K562 (cell line): ENCODE measurements at places on chromosomes 3 and 15. TPM values are rescaled to one million over a fixed set of nuclear protein-coding genes. Genes with fewer than 3 reads are reported as not detected.

GRCh38 chr3:40185029-40185695, 124.3 kb upstream of the EIF1B start:
- peaks cover 49% of the 10 kb centered on the region for H3K27me3 ChIP-seq
- H3K27ac ChIP-seq, result no peak overlapping the region
- no peak overlapping the region for H3K4me3 ChIP-seq
- no peak for DNase-seq
- peaks cover 5% of the 10 kb centered on the region; the same call in 1 of the 2 replicates for H3K4me1 ChIP-seq

DNA sequence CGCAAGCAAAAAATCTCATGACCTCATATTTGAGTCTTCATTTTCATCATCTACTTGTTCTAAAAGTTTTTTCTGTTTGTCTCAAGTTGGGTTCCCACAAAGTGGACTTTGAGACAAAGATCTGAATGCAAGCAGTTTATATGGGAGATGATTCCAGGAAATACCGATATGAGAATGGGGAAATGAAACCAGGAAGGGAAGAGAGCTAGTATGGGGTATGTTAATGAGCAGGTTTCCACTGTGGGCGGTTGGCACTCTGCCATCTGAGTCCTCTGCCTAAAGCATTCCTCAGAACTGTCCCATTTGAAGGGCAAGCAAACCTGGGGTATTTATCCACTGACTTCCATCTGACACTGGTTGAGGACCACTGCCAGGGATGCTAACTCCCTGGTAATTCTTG, 8.8 kb downstream of the ADPRH start:
- H3K4me1 ChIP-seq, result no peaks in the 10 kb centered on the region
- no peak overlapping the region for H3K4me3 ChIP-seq
- no peaks in the 10 kb centered on the region for H3K27me3 ChIP-seq
- DNase-seq, result no peak

Gene AADACL2
- not detected in 2 replicates for total RNA-seq

DNA sequence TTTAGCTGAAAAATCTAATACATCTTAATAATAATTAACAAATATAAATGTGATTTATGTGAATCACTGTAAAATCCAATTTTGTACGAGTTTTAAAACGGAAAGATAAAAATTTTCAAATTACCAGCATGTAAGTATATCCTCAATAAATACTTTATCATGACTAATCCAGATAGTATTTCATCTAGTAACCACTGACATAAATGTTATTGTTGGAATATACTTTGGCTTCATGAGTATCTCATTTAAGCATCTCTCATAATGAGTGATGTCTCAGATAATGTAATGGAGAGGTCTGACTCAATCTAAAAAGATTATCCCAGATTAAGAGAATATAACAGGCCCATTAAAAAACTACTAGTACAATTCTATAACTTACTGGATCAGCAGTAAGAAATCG, 216.3 kb downstream of the STAG1 start:
- DNase-seq, result no peak
- H3K36me3 ChIP-seq, result no peaks in the 10 kb centered on the region
- H3K4me1 ChIP-seq, result no peaks in the 10 kb centered on the region
- H3K4me3 ChIP-seq, result no peak overlapping the region
- H3K27ac ChIP-seq, result no peak overlapping the region
- H3K27me3 ChIP-seq, result no peaks in the 10 kb centered on the region

Gene MYRIP
- 0.07 TPM in 1 of 2 replicates, not detected in the other for total RNA-seq

Gene GOLGA8H
- not detected in 2 replicates for total RNA-seq
